Peyer's patch (tissue), 4 donors: ENCODE measurements at places on chromosomes 12 and 14. TPM values are rescaled to one million over a fixed set of nuclear protein-coding genes. Genes with fewer than 3 reads are reported as not detected.

DNA sequence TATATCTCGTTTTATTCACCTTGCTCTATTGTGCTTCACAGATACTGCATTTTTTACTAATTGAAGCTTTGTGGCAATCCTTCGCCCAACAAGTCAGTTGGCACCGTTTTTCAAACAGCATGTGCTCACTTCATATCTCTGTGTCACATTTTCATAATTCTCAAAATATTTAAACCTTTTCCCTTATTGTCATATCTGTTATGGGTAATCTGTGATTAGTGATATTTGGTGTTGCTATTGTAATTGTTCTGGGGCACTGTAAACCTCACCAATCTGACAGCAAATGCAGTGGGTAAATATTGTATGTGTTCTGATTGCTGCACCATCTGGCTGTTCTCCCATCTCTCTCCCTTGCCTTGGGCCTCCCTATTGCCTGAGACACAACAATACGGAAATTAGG lies 191.3 kb downstream of the BTG1 start:
- no peaks in the 10 kb centered on the region for H3K4me1 ChIP-seq
- H3K4me3 ChIP-seq: no peak overlapping the region
- peak overlapping the region; percentile 12 for H3K27ac ChIP-seq
- DNase-seq: no peak
- no peaks in the 10 kb centered on the region for H3K36me3 ChIP-seq

The CNOT2 gene
- 160 TPM for total RNA-seq

GRCh38 chr14:100851586-100851916 lies 25.6 kb downstream of the MEG3 start:
- no peak for DNase-seq
- H3K36me3 ChIP-seq: no peaks in the 10 kb centered on the region
- no peaks in the 10 kb centered on the region for H3K27me3 ChIP-seq
- H3K4me1 ChIP-seq: no peaks in the 10 kb centered on the region
- H3K4me3 ChIP-seq: no peak overlapping the region

The CLEC4D gene
- not detected for total RNA-seq

- H3K4me3 ChIP-seq: no peak overlapping the region
- H3K36me3 ChIP-seq: no peaks in the 10 kb centered on the region
- no peaks in the 10 kb centered on the region for H3K27me3 ChIP-seq
- DNase-seq: no peak
- H3K4me1 ChIP-seq: no peaks in the 10 kb centered on the region
These were observed 73.4 kb downstream of the CLIP1 start for GRCh38 chr12:122349078-122349477.

DNA sequence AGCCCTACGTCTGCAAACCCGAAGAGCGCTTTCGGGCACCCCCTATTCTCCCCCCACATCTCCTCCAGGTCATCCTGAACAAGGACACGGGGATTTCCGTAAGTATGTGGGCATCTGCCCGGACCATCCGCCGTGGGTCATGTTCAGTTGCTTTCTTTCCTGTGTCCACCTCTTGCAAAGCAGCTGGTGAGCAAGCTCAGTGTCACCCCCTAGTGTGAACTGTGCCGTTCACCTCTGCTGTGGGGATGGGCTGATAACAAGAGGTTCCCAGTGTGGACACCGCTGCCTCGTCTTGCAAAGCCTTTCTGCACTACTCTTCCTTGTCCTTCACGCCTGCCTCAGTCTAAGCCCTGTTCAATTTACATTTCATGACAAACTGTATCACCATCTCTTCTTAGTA lies 8.6 kb downstream of the PRKAB1 start:
- H3K27ac ChIP-seq: no peak overlapping the region
- peaks cover 94% of the 10 kb centered on the region for H3K36me3 ChIP-seq
- H3K4me1 ChIP-seq: peaks cover 62% of the 10 kb centered on the region
- no peak overlapping the region for H3K4me3 ChIP-seq
- no peak for DNase-seq

DNA sequence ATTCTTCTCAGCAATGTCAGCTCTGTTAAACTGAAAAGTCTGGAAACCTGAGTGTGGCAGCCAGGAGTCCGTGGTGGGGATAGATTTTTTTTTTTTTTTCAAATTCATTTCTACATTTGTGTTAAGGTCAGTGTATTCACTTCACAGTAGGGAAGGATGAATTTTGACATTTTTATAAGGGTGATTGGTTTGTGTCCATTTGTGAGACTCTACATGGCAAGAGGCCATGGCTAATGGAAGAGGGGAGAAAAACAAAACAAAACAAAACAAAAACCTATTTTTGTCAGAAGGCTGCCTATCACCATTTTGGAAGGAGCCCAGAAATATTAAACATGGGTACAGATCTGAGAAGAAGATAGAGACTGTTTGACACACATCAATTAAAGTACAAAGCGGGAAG lies 176.1 kb downstream of the RMST start:
- H3K4me1 ChIP-seq: no peaks in the 10 kb centered on the region
- H3K4me3 ChIP-seq: no peak overlapping the region
- no peak overlapping the region for H3K27ac ChIP-seq
- H3K27me3 ChIP-seq: no peaks in the 10 kb centered on the region
- DNase-seq: no peak
- no peaks in the 10 kb centered on the region for H3K36me3 ChIP-seq

DNA sequence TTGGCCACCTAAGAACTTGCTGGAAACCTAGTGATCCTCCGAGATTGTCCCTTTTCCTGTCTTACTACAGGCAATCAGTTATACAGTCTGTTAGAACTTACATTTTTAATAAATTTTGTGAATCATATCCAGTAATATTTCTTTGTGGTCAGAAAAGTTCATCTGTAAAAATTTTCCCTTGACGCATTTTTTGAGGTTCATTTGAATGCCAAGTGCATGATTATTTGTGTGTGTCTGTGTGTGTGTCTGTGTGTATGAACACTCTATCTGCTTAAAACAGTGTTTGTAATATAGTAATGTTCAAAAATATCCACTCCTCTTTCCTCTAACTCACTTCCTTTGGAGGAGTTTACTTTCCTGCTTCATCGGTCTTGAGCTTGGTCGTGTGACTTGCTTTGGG lies 468.7 kb upstream of the FLRT2 start:
- no peak for DNase-seq
- no peaks in the 10 kb centered on the region for H3K36me3 ChIP-seq
- H3K4me3 ChIP-seq: no peak overlapping the region
- H3K27ac ChIP-seq: no peak overlapping the region
- no peaks in the 10 kb centered on the region for H3K4me1 ChIP-seq

GRCh38 chr12:76255692-76256091 lies 92.5 kb downstream of the BBS10 start:
- no peak overlapping the region for H3K4me3 ChIP-seq
- no peaks in the 10 kb centered on the region for H3K4me1 ChIP-seq
- H3K27me3 ChIP-seq: no peaks in the 10 kb centered on the region
- no peak overlapping the region for H3K27ac ChIP-seq

The CDCA3 gene
- total RNA-seq: 47.5 TPM

The IFNG-AS1 gene
- total RNA-seq: not detected

GRCh38 chr14:49977126-49977841 lies 84.4 kb downstream of the ARF6 start:
- H3K4me3 ChIP-seq: peak overlapping the region; percentile 32
- no peaks in the 10 kb centered on the region for H3K27me3 ChIP-seq
- H3K4me1 ChIP-seq: peaks cover 8% of the 10 kb centered on the region

GRCh38 chr14:91112194-91112593 lies 1.7 kb upstream of the DGLUCY start:
- H3K27ac ChIP-seq: no peak overlapping the region
- DNase-seq: no peak
- peaks cover 8% of the 10 kb centered on the region for H3K4me1 ChIP-seq
- no peak overlapping the region for H3K4me3 ChIP-seq
- no peaks in the 10 kb centered on the region for H3K27me3 ChIP-seq

- H3K36me3 ChIP-seq: no peaks in the 10 kb centered on the region
- H3K4me3 ChIP-seq: no peak overlapping the region
- H3K4me1 ChIP-seq: no peaks in the 10 kb centered on the region
- H3K27me3 ChIP-seq: no peaks in the 10 kb centered on the region
- DNase-seq: no peak
These were observed 12.9 kb downstream of the PHLDA1 start for GRCh38 chr12:76018672-76019071.

GRCh38 chr12:122029620-122030423 lies 8.1 kb downstream of the BCL7A start:
- no peak overlapping the region for H3K27ac ChIP-seq
- no peaks in the 10 kb centered on the region for H3K36me3 ChIP-seq
- no peaks in the 10 kb centered on the region for H3K4me1 ChIP-seq
- no peak for DNase-seq
- no peaks in the 10 kb centered on the region for H3K27me3 ChIP-seq
- no peak overlapping the region for H3K4me3 ChIP-seq

GRCh38 chr12:127773520-127773919 lies 493.4 kb upstream of the TMEM132C start:
- no peak overlapping the region for H3K4me3 ChIP-seq
- no peaks in the 10 kb centered on the region for H3K36me3 ChIP-seq
- H3K27ac ChIP-seq: no peak overlapping the region
- DNase-seq: no peak
- no peaks in the 10 kb centered on the region for H3K27me3 ChIP-seq
- no peaks in the 10 kb centered on the region for H3K4me1 ChIP-seq

The PRIM1 gene
- 38.0 TPM for total RNA-seq
